Right ventricle myocardium inferior (tissue), 1 donor: ENCODE measurements at places on chromosomes 11 and 22. TPM values are rescaled to one million over a fixed set of nuclear protein-coding genes. Genes with fewer than 3 reads are reported as not detected.

DNA sequence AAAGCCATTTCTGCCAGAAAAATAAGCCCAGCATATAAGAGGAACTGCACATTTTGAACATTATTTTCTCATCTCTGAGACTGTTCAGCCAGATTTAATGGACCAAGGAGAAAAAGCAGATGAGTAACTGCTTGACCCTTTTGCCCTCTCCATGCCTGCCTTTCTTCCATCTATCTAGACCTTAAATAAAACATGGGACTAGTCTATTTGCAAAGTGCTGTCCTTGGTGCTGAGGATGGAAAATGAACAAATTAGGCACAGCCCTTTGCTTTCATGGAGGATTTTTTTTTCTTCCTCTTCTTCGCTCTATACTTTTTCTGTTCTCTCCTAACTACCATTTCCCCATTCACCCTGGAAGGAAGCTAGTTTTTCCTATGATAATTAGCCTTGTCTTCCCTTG, 361.3 kb downstream of the GRM5 start:
- DNase-seq, result no peak

- peak; percentile 54 for DNase-seq
These were observed 307.6 kb downstream of the CTTN start for GRCh38 chr11:70705930-70706329.

DNA sequence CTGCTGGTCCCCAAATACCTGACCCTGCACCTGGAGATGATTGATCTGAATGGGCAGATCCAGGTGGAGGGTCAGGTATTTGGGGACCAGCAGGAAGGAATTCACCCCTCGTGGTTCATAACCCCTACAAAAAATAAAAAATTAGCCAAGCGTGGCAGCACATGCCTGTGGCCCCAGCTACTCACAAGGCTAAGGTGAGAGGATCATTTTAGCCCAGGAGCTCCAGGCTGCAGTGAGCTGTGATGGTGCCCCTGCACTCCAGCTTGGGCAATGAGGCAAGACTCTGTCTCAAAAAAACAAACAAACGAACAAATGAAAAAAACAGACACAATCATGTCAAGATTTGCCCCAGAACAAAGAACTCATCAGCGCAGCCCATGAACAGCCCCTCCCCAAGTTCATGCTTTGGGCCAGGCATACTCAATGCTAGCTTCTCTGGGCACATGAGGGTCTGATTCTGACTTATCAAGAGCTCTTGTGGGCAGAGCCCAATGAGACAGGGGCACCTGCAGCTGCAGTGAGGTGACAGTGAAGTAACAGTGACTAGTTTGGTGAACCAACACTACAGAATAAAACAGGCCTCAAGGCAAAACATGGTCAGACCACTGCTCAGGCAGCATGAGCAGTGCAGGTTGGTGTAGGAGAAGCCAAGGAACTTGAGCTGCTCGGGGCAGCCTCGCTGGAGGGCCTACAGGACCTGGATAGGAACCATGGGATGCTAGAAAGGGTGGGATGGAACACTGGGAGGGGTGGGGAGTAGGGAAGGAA, 10.2 kb upstream of the FCHSD2 start:
- DNase-seq, result no peak

DNA sequence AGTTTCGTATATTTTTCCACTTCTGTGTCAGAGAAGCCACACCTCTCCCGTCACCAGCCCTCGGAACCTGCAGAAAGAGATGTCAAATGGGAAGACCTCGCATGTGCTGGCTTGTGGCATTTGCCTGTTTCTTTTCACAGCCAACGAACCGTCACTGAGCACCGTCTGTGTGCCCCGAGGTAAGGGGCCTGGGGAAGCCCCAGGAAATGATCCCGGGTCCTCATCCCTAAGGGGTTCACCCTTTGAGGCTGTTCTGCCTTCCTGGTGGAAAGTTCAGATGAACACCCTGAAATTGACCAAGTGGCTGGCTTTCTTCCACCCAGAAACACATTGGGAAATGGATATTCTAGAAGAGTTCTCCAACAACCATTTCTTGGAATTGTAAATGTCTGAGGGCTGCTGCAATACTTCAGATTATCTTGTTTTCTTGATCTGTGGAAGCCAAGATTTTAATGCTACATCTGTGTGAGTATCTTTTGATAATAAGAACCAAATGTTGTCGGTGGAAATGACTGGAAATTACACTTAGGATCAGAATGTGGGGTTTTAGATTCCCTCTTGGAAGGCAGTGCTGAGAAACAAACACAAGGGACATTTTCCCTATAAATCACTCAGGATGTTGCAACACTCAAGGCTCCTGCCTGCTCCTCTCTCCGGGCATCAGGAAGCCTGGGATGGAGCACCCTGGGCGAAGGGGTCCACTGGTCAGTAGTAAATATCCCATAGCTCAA, 37.6 kb downstream of the RIBC2 start:
- DNase-seq, result no peak

GRCh38 chr22:29674121-29674520, 45.7 kb upstream of the CABP7 start:
- DNase-seq, result no peak

- no peak for DNase-seq
These were observed 4.3 kb downstream of the SCUBE1 start for GRCh38 chr22:43338766-43339345.

GRCh38 chr22:31103111-31103510, 4.3 kb downstream of the SELENOM start:
- no peak for DNase-seq

GRCh38 chr22:37237371-37238268, 6.4 kb downstream of the RAC2 start:
- no peak for DNase-seq

GRCh38 chr11:69400140-69400539, 81.3 kb upstream of the LINC01488 start:
- DNase-seq, result no peak

- DNase-seq, result no peak
These were observed 374.7 kb upstream of the LARGE1 start for GRCh38 chr22:34294986-34295385.

- no peak for DNase-seq
These were observed 4.8 kb downstream of the RELT start for GRCh38 chr11:73380897-73381410.

- no peak for DNase-seq
These were observed 26.7 kb upstream of the PRSS23 start for GRCh38 chr11:86773513-86774252.

- peak; percentile 79 for DNase-seq
These were observed 14.2 kb downstream of the ARRB1 start for GRCh38 chr11:75337195-75337654.

DNA sequence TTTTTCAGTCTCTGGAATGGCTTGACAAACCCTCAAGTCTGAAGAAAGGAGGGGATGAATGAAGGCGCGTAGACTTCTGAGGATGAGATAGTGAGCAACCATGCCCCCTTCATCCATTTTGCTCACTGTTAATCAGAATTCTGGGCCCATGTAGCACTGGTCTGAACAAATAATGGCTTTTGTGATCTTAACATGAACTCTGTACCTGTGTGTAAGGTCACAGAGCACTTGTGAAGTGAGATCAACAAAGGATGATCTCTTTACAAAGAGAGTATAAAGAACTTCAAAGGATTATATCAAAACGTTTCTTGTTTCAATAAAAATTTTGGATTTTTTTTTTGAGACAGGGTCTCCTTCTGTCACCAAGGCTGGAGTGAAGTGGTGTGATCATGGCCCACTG, 976.7 kb downstream of the OPCML start:
- DNase-seq, result no peak

DNA sequence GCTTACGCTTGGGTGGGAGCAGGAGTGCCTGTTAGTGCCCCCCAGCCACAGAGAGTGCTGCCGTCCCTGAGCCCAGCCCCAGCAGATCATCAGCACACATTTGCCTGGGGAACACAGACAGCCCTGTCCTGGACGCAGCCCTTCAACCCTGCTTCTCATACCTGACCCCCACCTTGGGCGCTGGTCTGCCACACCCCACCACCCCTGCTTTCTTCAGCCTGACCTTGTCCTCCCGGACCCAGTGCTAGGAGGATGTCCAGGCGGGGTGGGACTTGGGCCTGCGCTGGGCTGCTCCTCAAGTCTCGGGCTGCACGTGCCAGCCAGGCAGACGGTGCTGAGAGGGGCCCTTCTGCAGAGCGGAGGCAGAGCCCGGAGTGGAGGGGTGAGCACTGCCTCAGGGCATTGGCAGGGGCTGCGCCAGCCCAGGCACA, 119.2 kb downstream of the KCNQ1OT1 start:
- peak; percentile 48 for DNase-seq

DNA sequence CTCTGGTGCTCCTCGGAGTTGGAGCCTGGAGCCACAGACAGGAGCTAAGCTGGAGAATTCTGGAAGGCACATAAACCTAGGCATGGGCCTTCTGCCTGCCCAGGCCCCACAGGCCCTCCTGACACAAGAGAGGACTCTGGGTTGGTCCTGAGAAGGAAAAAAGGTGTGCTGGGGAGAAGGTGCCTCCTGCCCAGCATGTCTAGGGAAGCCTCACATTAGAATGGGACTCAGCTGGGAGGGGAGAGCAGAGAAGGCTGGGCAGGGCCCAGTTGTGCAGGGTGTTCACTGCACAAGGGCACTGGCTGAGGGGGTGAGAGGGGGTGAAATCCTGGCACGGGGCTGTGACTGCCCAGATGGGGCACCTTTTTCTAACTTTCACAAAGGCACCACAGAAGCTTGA, 39.4 kb upstream of the WNT11 start:
- DNase-seq, result no peak

DNA sequence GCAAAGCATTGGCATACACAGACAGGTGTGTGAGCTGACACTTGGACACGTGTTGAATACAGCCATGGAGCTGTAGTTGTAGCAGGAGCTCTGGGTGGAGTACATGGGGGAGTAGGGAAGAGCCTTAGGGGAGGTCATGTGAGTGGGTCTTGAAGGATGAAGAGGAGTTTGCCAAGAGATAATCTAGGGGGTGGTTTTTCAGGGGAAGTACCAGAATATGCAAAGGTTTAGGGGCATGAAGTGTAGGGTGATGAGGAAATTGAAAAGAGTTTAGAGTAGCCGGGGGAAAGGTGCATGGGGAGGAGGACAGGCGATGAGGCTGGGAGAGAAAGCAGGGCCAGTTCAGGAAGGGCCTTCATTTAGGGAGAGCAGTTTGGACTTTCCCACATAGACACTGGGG, 74.5 kb downstream of the GRIK4 start:
- no peak for DNase-seq

DNA sequence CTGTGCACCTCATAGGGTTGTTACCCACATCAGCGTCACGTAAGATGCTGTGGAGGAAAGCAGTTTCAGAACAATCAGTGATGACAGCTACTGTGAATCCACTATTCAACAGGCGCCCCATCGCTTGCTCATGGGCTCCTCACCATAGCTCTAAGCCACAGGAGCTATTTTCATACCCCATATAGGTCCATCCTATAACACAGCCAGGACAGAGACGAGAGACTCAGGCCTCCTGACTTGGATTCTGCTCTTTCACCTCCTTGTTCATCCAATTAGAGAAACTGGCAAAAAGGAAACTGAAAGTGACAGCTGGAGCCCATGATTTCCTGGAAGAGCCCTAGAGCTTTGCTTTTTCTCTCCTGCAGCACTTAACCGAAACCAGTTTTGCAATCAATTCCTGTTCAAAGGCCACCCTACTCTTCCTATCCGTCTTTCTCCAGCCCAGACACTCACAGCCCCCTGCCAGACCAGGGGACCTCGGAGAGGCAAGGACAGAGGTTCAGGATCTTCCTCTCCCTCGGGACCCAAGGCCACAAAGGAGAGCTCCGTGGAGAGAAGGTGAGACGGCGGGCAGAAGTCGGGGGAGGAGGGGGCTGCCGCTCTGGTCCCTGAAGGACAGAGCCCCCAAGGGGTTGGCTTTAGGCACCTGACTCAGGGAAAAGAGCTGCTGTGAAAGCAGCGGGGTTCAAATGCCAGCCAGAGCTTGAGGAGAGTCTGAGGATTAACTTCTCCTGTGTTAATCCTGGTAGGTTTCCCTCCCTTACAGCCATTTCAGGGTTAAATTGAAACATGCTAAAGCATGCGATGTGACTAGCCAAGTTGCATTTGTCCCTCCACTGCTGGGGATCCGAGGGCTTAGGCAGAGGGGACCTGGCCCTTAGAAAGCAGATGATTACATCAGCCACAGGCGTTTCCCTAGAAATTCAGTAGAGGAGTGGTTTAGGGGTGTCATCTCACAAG, at the start of gene APOL6:
TSS of gene APOL6 (plus strand) at position 381 of the 960 bp plus-strand sequence. CDS start 7,980 bp downstream, outside the sequence.
- DNase-seq, result no peak

DNA sequence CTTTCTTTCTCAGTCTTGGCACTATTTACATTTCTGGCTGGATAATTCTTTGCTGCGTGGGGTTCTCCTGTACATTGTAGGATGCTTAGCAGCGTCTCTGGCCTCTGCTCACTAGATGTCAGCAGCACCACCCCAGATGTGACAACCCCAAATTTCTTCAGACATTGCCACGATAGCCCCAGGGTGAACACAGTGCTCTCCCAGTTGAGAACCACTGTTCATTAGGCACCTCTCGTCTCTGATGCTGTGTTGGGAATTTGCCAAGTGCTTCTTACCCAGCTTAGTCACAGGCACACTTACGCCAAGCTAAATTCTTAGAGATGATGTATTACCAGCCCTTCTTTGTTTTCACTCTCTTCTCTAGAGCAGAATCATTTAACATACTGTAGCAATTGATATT, 9.4 kb downstream of the TRIM6 start:
- no peak for DNase-seq

- no peak for DNase-seq
These were observed 6.3 kb upstream of the MYO18B start for GRCh38 chr22:25735650-25736049.

The CCDC73 gene
- total RNA-seq, result not detected

The PNPLA5 gene
- not detected for total RNA-seq

The ZFTA gene
- 12.6 TPM for total RNA-seq

The TEX12 gene
- total RNA-seq, result 0.54 TPM

The KRTAP5-8 gene
- total RNA-seq, result not detected

The TRPM5 gene
- total RNA-seq, result not detected

The OR5P2 gene
- total RNA-seq, result not detected

The XNDC1N gene
- 3.2 TPM for total RNA-seq

The RASSF10 gene
- total RNA-seq, result 0.19 TPM

The ARFGAP3 gene
- 22.3 TPM for total RNA-seq

The PANX3 gene
- not detected for total RNA-seq
